Activated T-cell treated with anti-CD3 and anti-CD28 coated beads for 1 hour (primary cell): ENCODE measurements at places on chromosomes 3 and 15.

DNA sequence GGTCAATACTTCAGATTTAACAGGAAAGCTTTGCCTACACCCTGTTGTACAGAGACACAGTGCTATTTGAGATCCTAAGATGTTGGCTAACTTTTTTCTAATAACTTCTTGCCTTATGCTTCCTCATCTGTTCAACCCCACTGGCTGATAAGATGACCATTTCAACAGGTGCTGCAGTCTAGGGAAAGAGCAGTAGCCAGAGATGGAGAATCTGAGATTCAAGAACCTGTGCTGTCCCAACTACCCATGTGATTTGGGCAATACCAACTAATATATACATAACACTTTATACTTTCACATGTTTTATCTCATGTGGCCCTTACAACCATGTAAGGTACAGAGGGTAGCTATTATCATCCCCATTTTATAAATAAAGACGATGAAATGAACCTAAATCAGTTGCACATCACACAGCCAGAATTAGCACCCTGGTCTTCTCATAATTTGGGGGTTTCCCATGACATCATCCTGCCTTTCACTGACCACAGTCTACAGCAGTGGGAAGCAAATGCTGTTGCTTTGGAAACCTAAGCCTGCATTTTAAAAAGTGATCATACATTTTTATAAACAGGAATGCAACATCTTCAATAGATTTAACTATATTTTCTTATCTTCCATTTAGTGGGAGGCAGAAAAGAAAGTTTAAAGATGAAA lies 9.7 kb downstream of the TTC23 start:
- DNase-seq = no peak

DNA sequence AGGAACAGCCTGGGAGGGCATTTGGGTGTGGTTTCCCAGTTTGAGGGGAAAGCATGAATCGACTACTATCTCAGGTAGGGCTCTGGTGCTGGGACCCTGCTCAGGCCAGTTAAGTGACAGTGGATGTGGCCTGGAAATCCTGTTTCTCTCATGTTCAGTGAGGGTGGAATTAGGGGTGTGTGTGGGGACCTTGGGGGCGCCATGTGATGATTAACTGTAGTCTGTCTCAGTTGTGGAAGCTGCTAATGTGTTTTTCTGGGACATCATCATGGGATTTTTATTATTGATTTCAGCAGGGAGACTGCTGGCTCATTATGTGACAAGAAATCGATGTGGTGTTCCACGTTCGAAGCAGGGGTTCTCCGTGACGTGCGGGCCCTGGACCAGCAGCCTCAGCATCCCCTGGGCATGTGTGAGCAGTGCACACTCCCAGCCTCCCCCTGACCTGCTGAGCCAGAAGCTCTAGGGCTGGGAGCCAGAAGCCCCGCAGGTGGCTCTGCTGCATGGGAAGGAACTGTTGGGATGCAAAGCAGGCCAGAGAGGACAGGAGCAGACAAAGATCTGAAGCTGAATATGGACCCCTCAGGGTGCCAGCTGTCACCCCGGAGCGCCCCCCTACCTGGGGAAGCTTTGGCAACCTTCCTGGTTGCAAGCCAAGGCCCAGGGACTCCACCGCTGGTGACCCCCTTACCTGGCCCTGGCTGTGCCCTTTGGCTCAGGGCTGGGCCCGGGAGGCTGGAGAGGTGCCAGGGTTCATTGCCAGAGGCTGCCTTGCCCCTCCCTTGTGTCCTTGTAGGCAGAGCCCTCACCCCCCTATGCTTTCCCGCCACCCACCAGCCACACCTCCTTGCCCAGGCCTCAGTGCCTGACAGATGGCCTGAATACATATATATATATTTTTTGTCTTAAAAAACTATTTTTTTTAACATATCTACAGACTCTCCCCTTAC lies 149.8 kb downstream of the APBA2 start:
- no peak for DNase-seq

DNA sequence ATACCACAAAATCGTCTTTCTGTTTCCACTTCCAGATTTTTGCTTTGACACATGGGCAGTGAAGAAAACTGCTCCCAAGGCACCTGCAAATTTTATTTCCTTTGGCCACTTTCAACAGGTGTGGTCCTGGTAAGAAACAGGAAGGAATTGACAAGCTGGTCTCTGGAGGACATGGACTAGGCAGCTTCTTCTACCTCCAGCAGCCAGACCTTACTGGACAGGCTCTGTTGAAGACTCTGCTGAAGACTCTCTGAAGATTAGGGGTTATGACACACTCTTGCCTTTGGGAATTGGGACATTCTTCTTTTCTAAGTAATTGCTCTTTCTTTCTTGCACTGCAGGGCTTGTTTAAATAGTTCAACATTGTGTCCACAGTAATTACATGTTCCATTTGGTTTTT lies 147.7 kb upstream of the DCBLD2 start:
- no peak for DNase-seq

- DNase-seq = no peak
Observed at GRCh38 chr15:98840053-98840452, 167.5 kb downstream of the PGPEP1L start.

DNA sequence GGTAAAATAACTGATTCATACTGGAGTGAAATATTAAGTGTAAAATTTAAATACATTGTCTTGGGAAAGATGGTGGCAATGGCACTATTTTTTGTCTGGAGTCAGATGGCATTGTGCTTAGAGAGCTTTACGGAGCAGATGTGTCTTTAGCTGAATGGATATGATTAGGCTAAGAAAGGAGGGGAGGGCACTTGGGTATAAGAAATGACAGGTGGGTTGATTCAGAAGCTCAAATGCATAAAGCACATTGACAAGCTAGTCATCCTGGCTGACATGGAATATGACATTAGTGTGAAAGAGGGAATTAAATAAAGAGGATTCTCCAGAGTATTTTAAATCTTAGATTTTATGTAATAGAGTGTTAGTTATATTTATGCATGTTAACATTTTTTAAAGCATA lies 570.1 kb upstream of the CBLB start:
- DNase-seq = no peak

GRCh38 chr15:58552505-58553364 lies 120.9 kb downstream of the LIPC start:
- no peak for DNase-seq

- DNase-seq = no peak
Observed at GRCh38 chr3:58323529-58324390, 8.9 kb upstream of the PXK start.

- no peak for DNase-seq
Observed at GRCh38 chr3:170826047-170826446, 43.9 kb downstream of the RPL22L1 start.
